ENCODE measurements at places on chromosomes 5 and 9.

DNA sequence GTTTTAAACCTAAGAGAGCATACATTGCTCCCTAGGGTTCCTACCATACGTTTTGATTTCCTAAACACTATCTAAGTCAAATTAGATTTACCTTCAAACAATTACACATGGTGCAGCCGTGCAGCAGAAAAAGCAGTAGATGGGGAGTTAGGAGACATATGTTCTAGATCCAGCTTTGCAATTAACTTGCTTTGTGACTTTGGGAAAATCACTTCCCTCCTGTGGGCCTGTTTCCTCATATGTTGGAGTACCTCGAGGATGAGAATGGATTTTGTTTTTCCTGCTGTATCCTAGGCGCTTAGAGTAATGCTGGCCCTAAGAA is 711 bp downstream of the MRPL50 start:
- DNase-seq: peak; percentile 7

DNA sequence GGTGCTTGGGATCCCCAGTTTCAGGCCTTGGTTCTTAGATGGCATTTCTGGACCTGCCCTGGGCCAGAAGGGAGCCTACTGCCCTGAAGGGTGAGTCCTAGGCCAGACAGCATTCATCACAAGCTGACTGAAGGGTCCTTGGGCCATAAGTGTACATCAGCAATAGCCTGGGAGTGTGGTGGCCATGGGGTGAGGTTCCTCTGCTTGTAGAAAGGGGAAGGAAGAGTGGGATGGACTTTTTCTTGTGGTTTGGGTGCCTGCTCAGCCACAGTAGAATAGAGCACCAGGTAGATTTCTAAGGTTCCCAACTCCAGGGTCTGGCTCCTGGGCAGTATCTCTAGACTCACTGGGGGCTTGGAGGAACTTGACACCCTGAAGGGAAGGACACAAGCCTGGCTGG is 95.2 kb upstream of the PHF24 start:
- DNase-seq: no peak

DNA sequence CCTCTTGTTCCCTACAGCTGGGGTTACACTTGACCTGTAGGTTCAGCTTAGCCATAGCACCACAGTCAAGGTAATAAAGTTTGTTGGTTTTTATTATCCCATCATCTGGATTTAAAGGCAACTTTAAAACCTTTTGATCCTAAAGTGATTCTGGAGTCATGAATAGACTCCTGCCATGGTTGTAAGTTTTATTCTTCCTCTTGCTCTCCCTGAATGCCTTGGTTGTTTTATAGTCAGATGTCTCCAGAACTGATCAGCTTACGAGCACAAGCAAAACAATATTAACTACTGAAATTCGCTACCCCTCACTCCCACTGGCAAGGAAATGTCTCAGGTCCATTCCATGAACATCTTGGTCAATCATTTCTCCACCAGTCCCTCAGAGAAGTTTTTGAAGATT is 1328.6 kb downstream of the PTPRD start:
- DNase-seq: peak; percentile 15

- peak; percentile 80 for DNase-seq
These were observed at the start of gene PRELID2 for GRCh38 chr5:145834917-145835847. Gene PRELID2, minus strand, starts transcription at chr5:145835342. Its CDS starts 91 bp downstream, at chr5:145835251.

- no peak for DNase-seq
These were observed 67.5 kb downstream of the HTR4 start for GRCh38 chr5:148586796-148587195.

GRCh38 chr5:172626031-172626581 is 15.0 kb upstream of the NEURL1B start:
- DNase-seq: no peak

DNA sequence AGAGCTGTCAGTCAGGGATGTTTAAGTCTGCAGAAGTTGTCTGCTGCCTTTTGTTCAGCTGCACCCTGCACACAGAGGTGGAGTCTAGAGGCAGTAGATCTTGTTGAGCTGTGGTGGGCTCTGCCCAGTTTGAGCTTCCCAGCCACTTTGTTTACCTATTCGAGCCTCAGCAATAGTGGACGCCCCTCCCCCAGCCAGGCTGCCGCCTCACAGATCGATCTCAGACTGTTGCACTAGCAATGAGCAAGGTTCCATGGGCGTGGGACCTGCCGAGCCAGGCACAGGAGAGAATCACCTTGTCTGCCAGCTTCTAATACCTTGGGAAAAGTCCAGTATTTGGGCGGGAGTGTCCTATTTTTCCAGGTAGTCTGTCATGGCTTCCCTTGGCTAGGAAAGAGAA is 225.1 kb upstream of the RASA1 start:
- DNase-seq: no peak

GRCh38 chr5:124074500-124074899 is 562.5 kb downstream of the CSNK1G3 start:
- no peak for DNase-seq
